ENCODE measurements at places on chromosomes 6 and 20. TPM values are rescaled to one million over a fixed set of nuclear protein-coding genes. Genes with fewer than 3 reads are reported as not detected.

C6orf52 gene
- total RNA-seq: not detected

MPIG6B gene
- 0.54 TPM for total RNA-seq

PIGT gene
- total RNA-seq: 59.3 TPM

PCSK2 gene
- total RNA-seq: not detected

RPS10 gene
- 2,285 TPM for total RNA-seq

BMP5 gene
- not detected for total RNA-seq

CST4 gene
- total RNA-seq: not detected

LINC00237 gene
- not detected for total RNA-seq

LY6G5B gene
- 5.9 TPM for total RNA-seq

FRK gene
- total RNA-seq: 5.1 TPM

CRISP3 gene
- total RNA-seq: not detected

RFX6 gene
- not detected for total RNA-seq

PARD6B gene
- 19.6 TPM for total RNA-seq

COL9A3 gene
- total RNA-seq: 3.1 TPM
